Lung (tissue), 17 donors: ENCODE measurements at places on chromosomes 5 and 9. TPM values are rescaled to one million over a fixed set of nuclear protein-coding genes. Genes with fewer than 3 reads are reported as not detected.

Gene IFNK
- total RNA-seq: not detected

Gene VCAN
- total RNA-seq: 189 TPM

Gene WNK2
- total RNA-seq: 4.2 TPM

Gene SPINK5
- 7.7 TPM for total RNA-seq

Gene FGF10
- 37.3 TPM for total RNA-seq

Gene ARL10
- 13.4 TPM for total RNA-seq

Gene PPP2CA
- total RNA-seq: 102 TPM

DNA sequence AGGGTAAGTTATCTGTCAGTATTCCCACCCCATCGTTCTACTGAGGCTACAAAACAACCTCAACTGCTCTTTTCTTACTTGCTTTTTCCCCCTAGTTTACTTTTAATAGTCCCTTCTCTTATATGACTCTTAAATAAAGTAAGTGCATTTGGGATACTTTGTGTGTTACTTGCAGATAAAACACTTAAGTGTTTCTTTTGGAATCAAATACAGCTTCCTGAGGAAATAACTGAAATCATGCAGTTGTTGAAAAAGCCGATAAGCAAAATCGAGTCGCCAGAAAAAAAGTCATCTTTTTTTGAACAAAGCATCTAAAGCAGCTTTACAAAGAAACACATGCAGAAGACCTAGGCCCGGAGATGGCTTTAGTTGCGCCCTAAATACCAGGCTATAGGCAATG lies 53.5 kb upstream of the EPB41L4A start:
- no peak for DNase-seq

- DNase-seq: peak; percentile 84
Measured at GRCh38 chr5:96614110-96614691, 48.0 kb upstream of the CAST start.

GRCh38 chr5:1515921-1516571 lies 7.7 kb downstream of the LPCAT1 start:
- no peak for DNase-seq

DNA sequence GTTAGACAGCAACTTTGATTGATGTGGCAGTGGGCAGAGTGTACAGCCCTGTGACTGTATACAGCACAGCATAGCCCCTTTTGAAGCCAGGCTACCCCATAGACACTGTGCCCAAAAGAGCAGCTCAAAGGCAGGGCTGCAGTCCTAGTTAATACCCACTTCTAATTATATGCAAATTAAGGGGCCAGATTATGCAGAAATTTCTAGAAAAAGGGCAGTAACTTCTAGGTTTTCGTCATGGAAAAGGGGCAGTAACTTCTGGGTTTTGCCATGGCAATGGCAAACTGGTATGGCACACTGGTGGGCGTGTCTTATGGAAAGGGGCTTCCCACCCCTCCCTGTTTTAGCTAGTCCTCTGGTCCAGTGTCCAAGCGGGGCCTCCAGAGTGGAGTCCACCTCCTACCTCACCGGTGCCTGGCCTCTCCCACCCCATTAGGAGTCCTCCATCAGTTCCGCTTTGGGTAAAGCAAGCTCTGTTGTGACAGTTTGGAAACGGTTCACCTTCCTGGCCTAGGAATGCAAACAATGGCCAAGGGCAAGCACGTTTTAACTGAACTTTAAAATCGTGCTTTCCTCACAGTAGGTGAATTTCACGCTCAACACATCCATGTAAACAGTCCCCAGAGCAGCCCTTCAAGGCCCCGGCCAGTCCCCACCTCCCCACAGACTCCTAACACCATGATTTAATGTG lies 5.6 kb downstream of the ADAMTS13 start:
- DNase-seq: no peak

GRCh38 chr5:131239686-131240085 lies 24.2 kb upstream of the CDC42SE2 start:
- DNase-seq: no peak

GRCh38 chr5:122077366-122078115 lies 518 bp downstream of the LOX start:
- DNase-seq: peak; percentile 59

DNA sequence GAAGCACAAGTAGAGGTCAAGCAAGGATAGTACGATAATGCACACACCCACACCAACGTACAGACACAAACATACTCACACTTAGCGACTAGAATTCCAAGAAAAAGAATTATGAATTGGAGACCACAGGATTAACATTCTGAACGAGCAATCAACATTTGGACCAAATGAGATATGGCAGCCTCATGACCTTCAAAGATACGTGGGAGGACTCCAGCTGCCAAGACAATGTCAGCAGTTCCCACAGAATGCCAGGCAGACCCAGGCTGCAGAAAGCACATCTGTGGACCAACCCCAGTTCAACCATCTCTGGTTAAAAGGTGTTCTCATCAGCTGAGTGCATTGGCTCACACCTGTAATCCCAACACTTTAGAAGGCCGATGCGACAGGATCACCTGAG lies 187.6 kb upstream of the GRAMD2B start:
- DNase-seq: no peak

DNA sequence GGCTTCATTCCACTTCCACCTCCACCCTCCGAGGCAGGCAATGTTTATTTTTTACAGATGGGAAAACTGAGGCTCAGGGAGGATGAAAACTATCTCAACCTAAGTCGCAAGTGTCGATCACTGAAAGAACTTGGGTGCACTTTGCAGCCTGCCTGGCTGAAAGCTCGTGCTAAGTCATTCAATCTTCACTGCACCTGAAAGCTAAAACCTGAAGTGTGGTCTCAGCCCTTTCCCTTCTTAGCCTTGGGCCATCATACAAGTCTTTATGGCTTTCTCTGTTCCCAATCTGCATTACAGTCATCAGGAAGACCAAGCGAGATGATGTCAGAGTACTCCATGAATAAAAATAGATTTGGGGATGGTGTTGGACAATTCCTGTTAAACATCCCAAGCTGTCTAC lies 1.0 kb upstream of the TNFSF8 start:
- DNase-seq: no peak

- DNase-seq: peak; percentile 79
Measured at GRCh38 chr5:15837551-15838289, 337.7 kb downstream of the FBXL7 start.

DNA sequence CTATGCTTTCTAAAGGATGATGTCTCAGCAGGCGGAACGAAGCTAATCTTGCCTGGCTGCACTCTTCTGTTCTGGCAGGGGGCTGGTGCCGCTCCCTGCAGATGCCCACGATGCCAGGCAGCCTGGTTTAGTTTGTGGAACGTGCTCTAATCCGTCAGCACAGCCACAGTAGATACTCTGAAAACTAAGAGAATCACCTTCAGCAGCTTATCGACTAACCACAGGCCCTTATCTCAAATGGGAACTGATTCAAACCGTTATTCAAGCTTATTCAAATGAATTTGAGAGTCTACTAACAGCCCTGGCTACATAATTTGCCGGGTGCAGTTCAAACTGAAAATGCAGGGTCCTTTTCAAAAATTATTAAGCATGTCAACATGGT lies 246.6 kb upstream of the ANKRD55 start:
- no peak for DNase-seq

DNA sequence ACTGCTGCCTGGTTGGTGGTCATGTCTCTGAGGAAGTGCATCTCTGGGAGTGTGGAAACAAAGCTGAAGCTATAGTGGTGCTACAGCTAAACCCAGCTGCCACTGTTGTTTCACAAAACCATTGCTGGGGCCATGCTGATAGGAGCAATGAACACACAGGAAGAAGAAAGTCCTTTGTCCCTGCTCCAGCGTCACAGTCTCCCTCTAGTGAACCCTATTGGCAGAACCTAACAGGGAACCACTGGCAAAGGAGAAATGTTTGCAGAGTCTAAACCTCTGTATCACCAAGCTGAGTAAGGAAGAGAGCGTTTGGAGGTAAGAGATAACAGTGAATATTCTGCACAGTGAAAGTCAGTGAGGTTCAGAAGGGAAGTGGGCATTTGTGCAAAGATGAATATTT lies 244.0 kb downstream of the YTHDC2 start:
- DNase-seq: no peak

- peak; percentile 30 for DNase-seq
Measured at GRCh38 chr9:37325778-37326177, 96.7 kb upstream of the GRHPR start.

GRCh38 chr9:133506653-133507038 lies 18.1 kb downstream of the MYMK start:
- peak; percentile 41 for DNase-seq

DNA sequence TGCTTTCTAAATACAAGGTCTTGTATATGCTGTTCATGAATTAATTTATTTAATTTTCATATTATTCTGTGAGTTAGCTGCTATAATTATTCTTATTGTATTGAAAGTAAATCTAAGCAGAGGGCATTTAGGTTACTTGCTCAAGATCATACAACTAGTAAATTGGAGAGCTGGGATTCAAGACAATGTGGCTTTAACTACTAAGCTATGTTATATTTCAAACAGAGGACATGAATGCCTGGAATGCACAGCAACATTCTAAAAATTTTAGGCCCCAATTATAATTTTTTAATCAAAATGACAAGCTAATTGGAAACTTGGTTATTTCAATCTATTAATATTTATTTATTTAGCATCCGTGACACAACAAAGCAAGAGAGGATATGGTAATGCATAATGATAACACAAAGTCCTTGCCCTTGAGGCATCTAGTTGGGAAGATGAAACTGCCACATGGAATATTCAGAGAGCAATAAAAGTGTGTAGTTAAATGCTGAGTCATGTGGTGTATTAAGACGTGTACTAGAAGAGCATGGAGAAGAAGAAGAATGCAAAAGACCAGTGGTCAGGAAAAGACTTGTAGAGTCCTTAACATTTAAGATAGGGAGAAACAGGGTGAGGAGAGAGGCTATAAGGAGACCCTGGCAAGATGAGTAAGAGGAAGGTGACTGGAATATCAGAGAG lies 24.4 kb downstream of the CTXN3 start:
- DNase-seq: no peak

GRCh38 chr9:115804206-115804605 lies 349.4 kb upstream of the PAPPA start:
- no peak for DNase-seq

GRCh38 chr9:84136119-84136868 lies 155.7 kb downstream of the RMI1 start:
- DNase-seq: no peak

- no peak for DNase-seq
Measured at GRCh38 chr9:73736270-73736669, 584.6 kb downstream of the ANXA1 start.

DNA sequence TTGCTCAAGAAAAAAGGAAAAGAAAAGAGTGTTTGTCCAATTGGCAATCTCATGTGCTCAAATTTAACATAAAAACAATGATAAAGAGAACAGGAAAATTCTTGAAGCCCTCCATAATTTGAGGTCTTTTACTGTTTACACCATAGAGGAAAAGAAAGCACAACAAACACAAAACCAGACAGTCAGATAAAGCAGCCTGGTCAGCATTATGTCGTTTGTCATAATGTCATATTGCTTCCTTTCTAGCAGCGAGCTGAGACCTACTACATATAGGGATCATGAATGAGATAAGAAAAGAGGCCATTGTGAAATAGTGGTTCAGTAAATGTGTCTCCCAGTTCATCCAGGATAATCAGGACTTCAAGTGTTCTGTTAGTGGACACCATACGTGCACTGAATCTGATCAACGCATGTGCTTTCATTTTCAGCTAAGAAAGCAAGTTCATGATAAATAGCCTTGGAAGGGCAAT lies 64.7 kb upstream of the SELENOP start:
- DNase-seq: peak; percentile 54

GRCh38 chr5:57194653-57195052 lies 20.8 kb downstream of the GPBP1 start:
- DNase-seq: no peak

DNA sequence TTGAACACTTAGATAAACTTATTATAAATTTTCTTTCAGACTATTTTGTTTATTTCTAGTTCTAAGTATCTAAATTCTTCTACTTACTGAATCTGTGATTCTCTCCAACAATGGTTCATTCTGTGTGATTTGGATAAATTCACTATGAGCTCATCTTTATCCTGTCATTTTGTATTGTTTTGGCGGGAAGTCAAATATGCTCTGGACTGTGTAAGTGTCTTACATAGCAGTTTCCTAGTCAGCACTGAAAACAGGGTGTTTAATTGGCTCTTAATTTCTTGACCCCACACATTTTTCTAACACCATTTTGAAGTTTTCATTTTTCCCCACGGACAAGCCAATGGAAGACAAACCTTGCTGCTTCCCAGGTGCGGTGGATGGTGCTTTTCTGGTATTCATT lies 207.0 kb upstream of the ACO1 start:
- DNase-seq: peak; percentile 32

DNA sequence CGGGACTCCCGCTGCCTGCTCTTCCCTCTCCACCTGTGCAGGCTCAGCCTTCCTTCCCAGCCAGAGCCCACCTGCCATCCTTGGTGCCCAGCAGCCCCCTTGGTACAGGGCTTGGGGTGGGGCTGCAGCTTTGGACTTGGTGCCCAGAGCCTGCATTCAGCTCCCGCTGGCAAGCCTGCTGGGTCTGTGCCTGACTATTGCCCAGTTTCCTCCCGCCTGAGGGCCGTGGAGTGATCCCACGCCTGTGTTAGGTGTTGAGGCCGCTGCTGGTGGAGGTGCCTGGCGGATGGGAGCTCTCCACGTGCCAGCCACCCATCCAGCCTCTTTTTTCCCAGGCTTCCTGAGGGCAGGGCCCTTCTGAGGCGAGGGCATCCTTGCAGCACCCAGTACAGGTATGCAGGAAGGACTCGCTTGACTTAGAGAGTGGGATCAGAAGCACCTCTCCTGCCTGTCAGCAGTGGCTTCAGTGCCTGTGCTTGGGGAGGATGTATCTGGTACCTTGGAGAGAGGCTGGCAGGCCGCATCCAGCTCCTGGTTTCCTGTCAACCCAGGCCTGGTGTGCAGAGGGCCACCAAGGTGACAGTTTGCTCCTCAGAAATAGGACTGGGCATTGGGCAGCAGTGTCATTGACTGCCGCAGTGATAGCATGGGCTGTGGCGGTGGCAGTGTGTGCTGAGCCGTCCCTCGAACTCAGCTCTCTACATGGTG lies 7.8 kb downstream of the RXRA start:
- no peak for DNase-seq

DNA sequence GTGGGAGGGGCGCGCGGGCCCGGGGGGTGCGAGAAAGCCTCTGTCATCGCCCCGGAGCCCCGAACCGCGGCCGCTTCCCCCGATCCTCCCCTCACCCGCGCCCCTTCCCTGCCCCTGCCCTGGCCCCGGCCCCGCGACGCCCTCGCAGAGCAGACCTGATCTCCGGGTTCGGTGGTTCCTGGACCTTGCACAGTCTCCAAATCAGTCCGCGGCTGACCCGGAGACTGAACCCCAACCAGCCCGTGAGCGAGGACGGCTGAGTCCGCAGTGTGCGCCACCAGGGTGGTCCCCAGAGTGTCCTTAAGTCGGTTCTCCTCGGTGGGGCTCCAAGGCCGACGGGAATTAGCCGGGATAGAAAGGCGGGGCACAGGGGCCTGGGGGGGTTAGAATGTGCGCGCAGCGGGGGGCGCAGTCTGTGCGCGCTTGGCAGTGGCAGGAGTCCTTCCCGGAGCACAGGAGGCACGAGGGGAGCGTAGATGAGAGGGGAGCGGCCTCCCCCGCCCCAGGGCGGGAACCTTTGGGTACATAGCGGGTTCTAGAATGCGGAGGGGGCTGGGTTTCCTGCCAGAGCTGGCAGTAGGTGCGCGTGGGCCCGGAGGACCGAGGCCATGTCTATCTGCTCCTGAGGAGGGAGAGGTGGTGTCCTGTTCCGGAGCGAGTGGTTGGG lies 779 bp downstream of the PKN3 start:
- peak; percentile 51 for DNase-seq

GRCh38 chr5:10109299-10109698 lies 140.4 kb downstream of the ATPSCKMT start:
- no peak for DNase-seq
